Activated T-helper 2 cell treated with anti-CD3 and anti-CD28 coated beads, Interferon-gamma antibody, Interleukin-2, Interleukin-4, amounts not matched to agents 10 μg/mL and 5 μg/mL and 100 μg/mL, durations not matched to agents 14 hours and 24 hours and 36 hours (primary cell): ENCODE measurements at places on chromosomes 13 and 19. TPM values are rescaled to one million over a fixed set of nuclear protein-coding genes. Genes with fewer than 3 reads are reported as not detected.

The PSG3 gene
- total RNA-seq = not detected in 2 replicates

The DYRK1B gene
- total RNA-seq = 6.7 and 7.3 TPM in 2 replicates

DNA sequence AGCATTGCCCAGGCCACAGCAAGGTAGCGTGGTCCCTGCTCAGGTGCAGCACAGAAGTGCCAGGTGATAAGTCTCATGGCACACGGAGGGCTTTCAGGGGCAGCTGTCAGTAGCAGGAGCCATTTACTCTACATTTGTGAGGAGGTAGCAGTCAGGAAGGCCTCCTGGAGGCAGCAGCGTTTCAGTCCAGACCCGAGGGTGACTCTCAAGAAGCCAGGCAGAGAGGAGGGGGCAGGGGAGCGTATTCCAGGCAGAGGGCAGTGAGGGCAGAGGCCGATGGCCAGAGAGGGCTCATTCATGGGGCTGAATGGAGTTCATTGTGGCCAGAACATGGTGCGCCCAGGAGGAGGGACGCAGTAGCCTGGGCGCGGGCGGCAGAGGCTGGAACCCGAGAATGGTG lies 8.9 kb downstream of the PIAS4 start:
- H3K36me3 ChIP-seq = peaks cover 26% of the 10 kb centered on the region
- no peak overlapping the region for H3K27ac ChIP-seq
- no peak overlapping the region for H3K4me3 ChIP-seq

- H3K4me3 ChIP-seq = no peak overlapping the region
- no peak overlapping the region for H3K27ac ChIP-seq
- peaks cover 3% of the 10 kb centered on the region for H3K36me3 ChIP-seq
Observed at GRCh38 chr19:16337809-16338469, 13.3 kb downstream of the KLF2 start.

The PODNL1 gene
- total RNA-seq = 0.41 TPM in 1 of 2 replicates, not detected in the other

The PSG4 gene
- total RNA-seq = not detected in 2 replicates

DNA sequence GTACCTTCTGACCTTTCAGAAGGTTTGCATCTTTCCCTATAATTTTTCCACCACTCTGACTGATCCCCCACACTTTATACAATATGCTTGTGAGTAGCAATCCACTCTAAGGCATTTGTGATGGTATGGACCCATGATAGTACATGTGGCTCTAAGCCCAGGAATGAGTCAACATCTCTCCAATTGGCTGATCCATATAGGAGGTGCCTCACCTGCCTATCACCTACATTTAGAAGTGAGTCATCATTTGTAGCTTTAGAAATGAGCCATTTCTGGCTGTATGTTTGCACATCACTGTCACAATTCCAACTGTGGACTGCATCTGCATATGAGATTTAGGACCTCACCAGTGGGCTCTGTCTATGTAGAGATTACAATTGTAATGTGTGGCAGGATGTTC lies 133.1 kb upstream of the ZNF91 start:
- H3K27ac ChIP-seq = no peak overlapping the region
- no peak overlapping the region for H3K4me3 ChIP-seq
- no peaks in the 10 kb centered on the region for H3K36me3 ChIP-seq
- H3K27me3 ChIP-seq = no peaks in the 10 kb centered on the region
- DNase-seq = no peak

The EDDM13 gene
- total RNA-seq = 1.7 and 2.2 TPM in 2 replicates

- H3K27ac ChIP-seq = no peak overlapping the region
- no peaks in the 10 kb centered on the region for H3K4me1 ChIP-seq
- H3K36me3 ChIP-seq = no peaks in the 10 kb centered on the region
- no peaks in the 10 kb centered on the region for H3K27me3 ChIP-seq
Observed at GRCh38 chr13:57045826-57046546, 94.7 kb upstream of the PRR20A start.

GRCh38 chr19:46196410-46197124 lies 33.0 kb upstream of the IGFL1 start:
- H3K27me3 ChIP-seq = peaks cover 23% of the 10 kb centered on the region
- DNase-seq = no peak
- H3K4me1 ChIP-seq = peaks cover 14% of the 10 kb centered on the region
- H3K36me3 ChIP-seq = no peaks in the 10 kb centered on the region
- no peak overlapping the region for H3K4me3 ChIP-seq

GRCh38 chr13:23865026-23865425 lies 24.2 kb downstream of the MIPEP start:
- no peak for DNase-seq
- no peaks in the 10 kb centered on the region for H3K27me3 ChIP-seq
- H3K27ac ChIP-seq = no peak overlapping the region
- no peak overlapping the region for H3K4me3 ChIP-seq
- no peaks in the 10 kb centered on the region for H3K36me3 ChIP-seq

DNA sequence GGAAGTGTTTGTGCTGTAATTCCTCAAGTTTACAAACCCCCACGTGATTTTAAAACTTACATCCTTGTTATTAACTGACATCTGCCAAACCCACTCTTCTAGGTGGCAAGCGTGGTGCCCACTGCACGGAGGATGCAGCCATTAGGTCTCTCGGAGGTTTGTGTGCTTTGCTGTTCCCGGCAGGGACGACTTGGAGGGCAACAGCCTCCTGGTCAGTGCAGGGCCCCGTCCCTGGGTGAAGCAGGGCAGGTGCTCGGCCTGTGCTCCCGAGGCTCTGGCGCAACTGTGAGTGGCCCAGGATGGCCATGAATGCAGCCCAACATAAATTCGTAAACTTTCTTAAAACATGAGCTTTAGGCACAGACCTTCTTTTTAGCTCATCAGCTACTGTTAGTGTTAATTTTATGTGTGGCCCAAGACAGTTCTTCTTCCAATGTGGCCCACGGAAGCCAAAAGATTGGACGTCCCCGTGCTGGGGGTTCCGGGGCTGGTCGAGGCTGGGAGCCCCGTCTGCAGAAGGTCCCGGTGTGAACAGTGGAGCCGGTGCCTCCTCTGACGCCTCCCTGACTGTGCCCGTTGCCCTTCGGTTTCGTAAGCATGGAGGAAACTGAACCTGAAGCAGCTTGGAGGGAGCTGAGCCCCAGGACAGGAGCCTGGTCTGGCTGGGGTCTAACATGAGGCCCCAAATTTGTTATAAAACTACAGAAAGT lies 11.9 kb downstream of the GAS6 start:
- DNase-seq = no peak
- H3K27ac ChIP-seq = no peak overlapping the region
- peaks cover 11% of the 10 kb centered on the region for H3K27me3 ChIP-seq

DNA sequence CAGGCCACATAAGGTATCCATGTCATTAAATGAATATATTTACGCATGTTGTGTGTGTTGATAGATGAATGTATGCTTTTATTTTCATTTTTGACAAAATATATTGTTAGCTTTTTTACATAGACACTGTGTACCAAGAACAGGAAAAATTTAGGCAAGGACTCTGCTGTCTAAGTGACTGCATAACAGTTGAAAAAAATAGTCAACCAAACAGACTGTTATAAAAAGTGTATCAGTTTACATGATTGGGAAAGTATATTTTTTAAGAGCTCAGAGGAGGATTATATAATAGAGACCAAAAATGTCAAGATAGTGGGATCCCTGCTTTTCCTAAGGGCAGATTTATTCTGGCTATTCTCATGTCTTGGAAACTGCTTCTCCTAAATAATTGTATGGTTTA lies 858.0 kb downstream of the SLITRK1 start:
- no peak overlapping the region for H3K27ac ChIP-seq
- no peak overlapping the region for H3K4me3 ChIP-seq
- H3K27me3 ChIP-seq = no peaks in the 10 kb centered on the region
- DNase-seq = no peak
- H3K36me3 ChIP-seq = no peaks in the 10 kb centered on the region

DNA sequence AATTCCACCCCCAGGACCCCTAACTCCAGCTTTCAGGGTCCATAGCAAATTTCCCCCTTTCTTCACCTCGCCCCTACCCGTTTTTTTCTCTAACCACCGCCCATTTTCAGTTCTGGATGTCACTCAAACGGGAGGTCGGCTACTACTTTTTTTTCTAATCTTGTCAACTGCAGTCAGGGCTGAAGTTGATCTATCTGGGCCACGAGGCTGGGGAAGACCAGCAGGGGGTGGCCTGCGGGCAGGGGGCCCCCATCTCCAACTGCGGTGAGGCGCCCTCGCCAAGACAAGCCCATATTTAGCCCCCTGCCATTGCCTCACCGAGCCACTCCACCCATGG lies 748 bp downstream of the LHFPL6 start:
- H3K27ac ChIP-seq = no peak overlapping the region
- no peak for DNase-seq
- H3K27me3 ChIP-seq = peaks cover 57% of the 10 kb centered on the region
- H3K4me1 ChIP-seq = peaks cover 13% of the 10 kb centered on the region
- H3K36me3 ChIP-seq = peaks cover 5% of the 10 kb centered on the region

The MUC16 gene
- not detected in 2 replicates for total RNA-seq

The DLEU7 gene
- not detected in 2 replicates for total RNA-seq

The SYNGR4 gene
- not detected in 2 replicates for total RNA-seq

- H3K4me3 ChIP-seq = no peak overlapping the region
- no peak for DNase-seq
- H3K4me1 ChIP-seq = peaks cover 19% of the 10 kb centered on the region
- H3K27me3 ChIP-seq = no peaks in the 10 kb centered on the region
- H3K27ac ChIP-seq = no peak overlapping the region
Observed at GRCh38 chr13:21347753-21348318, 111.3 kb downstream of the ZDHHC20 start.

DNA sequence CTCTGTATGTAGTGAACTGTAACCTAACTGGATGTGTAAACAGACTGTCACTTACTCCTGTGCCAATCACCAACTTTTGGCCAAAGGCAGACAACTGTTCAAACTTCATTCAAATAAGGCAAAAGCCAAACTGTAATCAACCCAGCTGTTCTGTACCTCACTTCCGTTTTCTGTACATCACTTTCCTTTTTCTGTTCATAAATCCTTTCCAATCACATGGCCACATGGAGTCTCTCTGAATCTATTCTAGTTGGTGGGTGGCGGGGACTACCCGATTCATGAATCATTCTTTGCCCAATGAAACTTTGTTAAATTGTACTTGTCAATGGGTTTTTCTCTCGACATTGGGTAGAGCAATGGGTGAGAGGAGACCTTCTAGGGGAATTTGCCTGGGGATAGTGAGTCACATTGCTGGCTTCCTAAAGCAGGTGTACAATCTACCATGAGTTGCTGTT lies 178.3 kb upstream of the RFC3 start:
- peaks cover 48% of the 10 kb centered on the region for H3K4me1 ChIP-seq
- H3K4me3 ChIP-seq = no peak overlapping the region
- no peaks in the 10 kb centered on the region for H3K27me3 ChIP-seq

The OCEL1 gene
- total RNA-seq = 20.7 and 22.0 TPM in 2 replicates

- H3K4me1 ChIP-seq = peaks cover 30% of the 10 kb centered on the region
- H3K4me3 ChIP-seq = peak overlapping the region; percentile 91
- H3K27ac ChIP-seq = peak overlapping the region; percentile 85
- peak; percentile 16 for DNase-seq
Observed at GRCh38 chr19:10961073-10961860, 437 bp downstream of the SMARCA4 start.

The NLRP9 gene
- total RNA-seq = not detected in 2 replicates

GRCh38 chr19:45515081-45515624 lies 7.9 kb downstream of the VASP start:
- H3K4me1 ChIP-seq = peaks cover 37% of the 10 kb centered on the region
- H3K36me3 ChIP-seq = peaks cover 57% of the 10 kb centered on the region
- no peak for DNase-seq

- DNase-seq = no peak
- H3K36me3 ChIP-seq = no peaks in the 10 kb centered on the region
- no peak overlapping the region for H3K27ac ChIP-seq
- peaks cover 12% of the 10 kb centered on the region for H3K4me1 ChIP-seq
- peaks cover 16% of the 10 kb centered on the region for H3K27me3 ChIP-seq
Observed at GRCh38 chr19:43695985-43696704, 19.7 kb upstream of the IRGC start.

DNA sequence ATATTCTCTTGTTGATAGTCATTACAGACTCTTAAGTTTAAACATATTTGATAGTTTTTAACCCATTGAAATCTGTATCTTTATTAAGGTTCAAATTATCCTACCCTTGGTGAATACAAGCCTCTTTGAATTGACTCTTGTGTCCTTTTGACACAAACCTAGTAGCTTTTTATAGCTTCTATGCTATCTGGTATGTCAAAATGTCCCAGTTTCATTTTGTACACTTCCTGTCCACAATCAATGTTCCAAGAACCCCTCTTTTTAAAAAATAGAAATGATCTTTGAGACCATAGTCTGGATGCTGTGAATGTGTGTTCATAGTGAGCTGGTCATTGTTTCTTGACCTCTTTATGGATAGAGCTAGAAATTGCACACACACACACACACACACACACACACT lies 39.2 kb upstream of the FGF14 start:
- no peak overlapping the region for H3K27ac ChIP-seq
- H3K4me1 ChIP-seq = no peaks in the 10 kb centered on the region
- H3K4me3 ChIP-seq = no peak overlapping the region

- H3K4me3 ChIP-seq = no peak overlapping the region
- DNase-seq = no peak
- no peaks in the 10 kb centered on the region for H3K4me1 ChIP-seq
- H3K27me3 ChIP-seq = no peaks in the 10 kb centered on the region
- no peaks in the 10 kb centered on the region for H3K36me3 ChIP-seq
Observed at GRCh38 chr13:74645586-74645985, 511.4 kb upstream of the KLF12 start.

The HOOK2 gene
- total RNA-seq = 18.3 and 25.1 TPM in 2 replicates

DNA sequence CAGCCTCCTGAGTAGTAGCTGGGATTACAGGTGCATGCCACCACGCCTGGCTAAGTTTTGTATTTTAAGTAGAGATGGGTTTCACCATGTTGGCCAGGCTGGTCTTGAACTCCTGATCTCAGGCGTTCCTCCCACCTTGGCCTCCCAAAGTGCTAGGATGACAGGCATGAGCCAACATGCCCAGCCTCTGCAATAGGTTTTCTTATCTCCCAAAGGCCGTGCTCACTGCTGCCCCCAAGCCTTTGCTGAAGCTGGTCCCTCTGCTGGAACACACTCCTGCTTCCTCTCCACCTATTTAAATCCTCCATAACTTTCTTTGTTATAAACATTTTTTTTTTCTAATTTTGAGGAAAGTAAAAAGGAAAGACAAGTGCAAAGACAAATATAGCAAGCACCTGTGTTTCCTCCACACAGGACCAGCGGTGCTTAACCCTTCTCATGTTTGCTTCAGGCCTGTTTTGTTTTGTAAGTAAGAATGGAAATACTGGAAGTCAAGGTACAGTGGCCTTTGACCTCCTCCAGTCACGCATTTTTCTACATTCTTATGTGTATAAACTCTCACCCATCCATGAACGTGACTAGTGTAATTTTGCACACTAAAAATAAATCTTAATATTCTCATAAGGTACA lies 14.5 kb upstream of the TNFAIP8L1 start:
- DNase-seq = no peak
- no peak overlapping the region for H3K4me3 ChIP-seq
- H3K4me1 ChIP-seq = no peaks in the 10 kb centered on the region
- H3K36me3 ChIP-seq = no peaks in the 10 kb centered on the region
- H3K27me3 ChIP-seq = no peaks in the 10 kb centered on the region
- no peak overlapping the region for H3K27ac ChIP-seq
